ENCODE measurements at places on chromosomes 7 and 10.
A peak's percentile ranks its signal among the peaks of the same experiment; 100 is the strongest.

DNA sequence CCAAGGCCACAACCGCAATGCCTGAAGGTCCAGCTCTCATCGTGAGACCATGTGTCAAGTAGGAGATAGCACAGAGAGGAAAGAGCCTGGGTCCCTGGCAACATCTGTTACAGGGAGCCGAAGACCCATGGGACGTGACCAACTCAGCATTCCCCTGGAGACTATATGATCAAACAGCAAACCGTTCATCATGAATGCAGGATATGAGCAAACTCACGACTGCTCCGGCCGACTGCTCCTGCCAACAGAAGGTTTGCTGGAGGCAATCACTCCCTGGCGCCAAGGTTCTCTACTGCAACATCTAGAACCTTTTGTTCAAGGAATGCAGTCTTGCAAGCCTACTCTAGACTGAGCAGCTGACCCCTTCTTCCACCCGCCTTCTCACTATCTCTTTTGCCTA, 114.3 kb downstream of the ALOX5 start:
- DNase-seq, result no peak

GRCh38 chr7:76091506-76091905, 43.6 kb downstream of the MDH2 start:
- DNase-seq, result no peak

DNA sequence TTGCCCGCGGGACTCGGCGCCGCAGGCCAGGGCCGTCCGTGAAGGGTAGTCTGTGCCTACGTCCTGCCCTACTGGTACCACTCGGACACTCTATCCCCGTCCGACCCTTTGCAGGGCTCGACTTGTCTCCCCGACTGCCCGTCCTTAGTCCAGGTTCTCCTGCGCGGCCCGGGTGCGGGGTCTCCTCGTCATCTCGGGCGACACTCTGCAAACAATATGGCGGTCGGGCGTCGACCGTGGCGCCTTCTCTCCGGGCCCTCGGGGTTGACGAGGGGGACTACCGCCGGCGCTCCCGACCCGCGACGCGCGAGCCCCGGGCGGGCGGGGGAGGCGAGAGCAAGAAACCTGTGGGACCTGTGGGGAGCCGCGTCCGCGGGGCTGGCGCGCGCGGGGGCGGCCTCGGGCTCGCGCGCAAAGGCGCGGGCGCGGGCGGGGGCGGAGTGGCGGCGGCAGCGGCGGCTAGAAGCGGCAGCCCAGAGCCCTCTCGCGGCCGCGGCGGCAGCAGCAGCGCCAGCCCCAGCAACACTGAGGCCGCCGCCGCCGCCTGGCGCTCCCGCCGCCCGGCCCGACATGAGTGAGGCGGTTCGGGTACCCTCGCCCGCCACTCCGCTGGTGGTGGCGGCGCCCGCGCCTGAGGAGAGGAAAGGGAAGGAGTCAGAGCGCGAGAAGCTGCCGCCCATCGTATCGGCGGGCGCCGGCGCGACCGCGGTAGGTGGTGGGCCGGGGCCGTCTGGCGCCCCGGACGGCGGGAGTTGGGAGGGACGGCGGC, at the start of gene HECTD2:
Gene HECTD2, plus strand, starts transcription at position 476 of the 769 bp plus-strand sequence. Its CDS starts 95 bp downstream, at position 571.
- peak; percentile 85 for DNase-seq

GRCh38 chr10:100960251-100960650, 9.1 kb upstream of the SEMA4G start:
- DNase-seq, result no peak

DNA sequence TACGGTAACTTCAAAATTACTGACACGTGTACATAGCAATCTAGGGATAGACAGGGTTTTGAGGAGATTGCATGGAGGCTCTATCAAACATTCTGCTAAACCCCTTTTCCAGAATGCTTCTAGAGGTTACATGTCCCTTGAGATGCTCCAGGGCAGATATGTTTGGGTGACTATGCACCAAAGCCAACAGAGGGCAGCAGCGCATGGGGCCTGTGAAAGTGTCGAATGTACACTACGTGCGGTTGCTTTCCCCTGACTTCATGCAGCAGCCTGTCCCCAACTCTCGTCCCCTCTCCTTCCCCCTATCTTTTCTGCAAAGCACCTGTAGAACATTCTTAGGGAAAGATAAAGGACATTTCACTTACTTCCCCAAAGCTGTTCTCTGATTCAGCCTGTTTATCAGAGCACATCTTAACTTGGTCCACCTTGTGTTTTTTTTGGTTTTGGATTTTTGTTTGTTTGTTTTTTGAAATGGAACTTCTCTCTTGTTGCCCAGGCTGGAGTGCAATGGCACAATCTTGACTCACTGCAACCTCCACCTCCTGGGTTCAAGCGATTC, 90.2 kb downstream of the UBE3C start:
- no peak for DNase-seq

- no peak for DNase-seq
Measured at GRCh38 chr7:102313997-102314780, 27.5 kb downstream of the SH2B2 start.

GRCh38 chr10:124612611-124613498, 131.3 kb downstream of the FAM53B start:
- no peak for DNase-seq

- peak; percentile 19 for DNase-seq
Measured at GRCh38 chr7:155983176-155983815, 171.0 kb upstream of the SHH start.

- DNase-seq, result no peak
Measured at GRCh38 chr7:64775289-64775688, 18.9 kb upstream of the ZNF138 start.

DNA sequence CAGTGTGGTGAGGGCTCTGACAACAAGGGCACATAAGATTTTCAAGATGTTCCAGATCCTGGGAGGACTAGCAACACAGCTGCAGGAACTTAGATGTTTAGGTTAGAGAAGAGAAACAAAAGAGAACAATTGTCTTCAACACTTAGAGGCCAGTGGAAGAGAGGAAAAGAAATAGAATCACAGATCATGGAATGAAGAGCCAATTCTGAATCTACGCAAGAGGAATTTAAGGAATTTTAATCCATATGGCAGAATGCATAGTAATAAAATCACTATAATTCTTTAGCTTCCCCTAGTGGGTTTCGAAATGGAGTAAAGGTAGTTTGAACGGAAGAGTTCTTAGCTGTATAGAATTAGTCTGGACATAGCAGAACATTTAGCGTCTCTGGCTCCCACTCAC, 114.6 kb upstream of the LRRTM3 start:
- no peak for DNase-seq

GRCh38 chr10:60508037-60508436, 118.4 kb upstream of the ANK3 start:
- no peak for DNase-seq

DNA sequence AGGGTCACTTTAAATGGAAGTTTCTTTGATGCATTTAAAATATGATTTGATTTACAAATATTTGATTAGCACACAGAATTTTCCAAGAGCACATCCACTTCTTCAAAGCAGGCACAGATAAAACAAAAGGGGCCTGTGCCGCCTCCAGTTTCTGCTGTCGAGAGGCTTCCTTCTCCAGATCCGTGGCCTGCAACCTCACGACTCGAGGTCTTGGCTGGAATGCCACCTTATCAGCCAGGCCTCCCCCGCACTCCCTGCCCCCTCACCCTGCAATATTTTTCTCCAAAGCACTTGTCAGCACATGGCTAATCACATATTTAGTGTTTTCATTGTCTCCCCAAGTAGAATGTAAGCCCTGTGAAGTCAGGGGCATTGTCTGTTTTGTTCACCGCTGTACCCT, 12.5 kb downstream of the PYROXD2 start:
- DNase-seq, result no peak

GRCh38 chr10:43293677-43294057, 26.8 kb upstream of the RASGEF1A start:
- no peak for DNase-seq

- no peak for DNase-seq
Measured at GRCh38 chr10:93160829-93161228, 87.1 kb downstream of the CYP26A1 start.

GRCh38 chr7:146053492-146053891, 63.1 kb upstream of the CNTNAP2 start:
- no peak for DNase-seq

DNA sequence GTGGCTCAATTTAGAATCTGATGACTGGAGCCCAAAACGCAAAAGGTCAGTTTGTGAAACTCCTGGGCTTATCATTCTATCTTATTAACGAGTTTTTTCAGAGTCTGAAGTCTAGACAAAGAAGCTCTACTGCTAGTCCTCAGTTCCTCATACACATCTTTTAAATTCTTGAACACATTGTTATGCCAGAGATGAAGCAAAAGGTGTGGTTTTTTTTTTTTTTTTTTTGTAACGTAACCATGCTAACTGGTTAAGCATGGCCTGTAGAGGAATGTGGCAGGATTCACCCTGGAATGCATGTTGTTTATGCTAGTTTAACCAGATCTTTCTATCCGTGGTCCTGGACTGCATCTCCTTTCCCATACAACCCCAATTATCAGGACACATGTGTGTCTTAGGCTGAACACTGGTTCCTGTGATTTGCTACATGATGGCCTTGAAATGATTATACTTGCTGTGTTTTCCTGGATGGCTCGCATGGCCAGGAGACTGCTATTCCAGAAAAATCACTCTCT, 79.3 kb upstream of the MDFIC start:
- no peak for DNase-seq

DNA sequence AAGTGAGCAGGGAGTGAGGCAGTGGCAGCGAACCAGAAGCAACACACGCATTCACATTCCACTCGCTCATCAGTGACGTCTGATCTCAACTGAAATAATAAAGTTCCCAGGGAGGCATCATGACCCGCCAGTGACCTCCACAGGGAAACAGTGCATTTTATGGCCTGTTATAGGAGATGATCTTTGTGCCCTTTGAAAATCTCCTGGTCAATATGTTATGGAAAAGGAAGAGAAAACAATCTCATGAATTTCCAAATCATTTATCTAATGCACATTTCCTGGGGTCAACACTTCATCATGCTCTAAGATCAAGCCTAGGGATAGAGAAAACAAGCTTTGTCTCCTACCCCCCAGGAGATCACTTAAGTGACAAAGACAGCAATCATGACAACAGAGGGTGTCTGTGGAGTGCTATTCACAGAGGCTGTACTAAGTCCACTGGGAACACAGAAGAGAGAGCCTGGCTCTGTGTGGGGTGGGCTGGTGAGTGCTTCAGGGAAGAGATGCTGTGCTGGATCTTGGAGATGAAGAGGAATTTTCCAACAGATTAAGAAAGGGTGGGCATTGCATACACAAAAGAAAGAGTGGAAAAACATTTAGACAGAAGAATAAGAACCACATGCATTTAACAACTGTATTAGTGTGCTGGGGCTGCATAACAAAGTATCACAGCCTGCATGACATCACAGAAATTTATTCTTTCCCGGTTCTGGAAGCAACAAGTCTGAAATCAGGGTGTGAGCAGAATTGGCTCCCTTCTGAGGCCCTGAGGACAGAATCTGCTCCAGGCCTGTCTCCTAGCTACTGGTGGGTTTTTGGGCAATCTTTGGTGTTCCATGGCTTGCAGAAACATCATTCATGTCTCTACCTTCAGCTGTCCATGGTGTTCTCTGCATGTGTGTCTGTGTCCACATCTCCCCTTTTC, 613.9 kb upstream of the IGFBP3 start:
- no peak for DNase-seq

DNA sequence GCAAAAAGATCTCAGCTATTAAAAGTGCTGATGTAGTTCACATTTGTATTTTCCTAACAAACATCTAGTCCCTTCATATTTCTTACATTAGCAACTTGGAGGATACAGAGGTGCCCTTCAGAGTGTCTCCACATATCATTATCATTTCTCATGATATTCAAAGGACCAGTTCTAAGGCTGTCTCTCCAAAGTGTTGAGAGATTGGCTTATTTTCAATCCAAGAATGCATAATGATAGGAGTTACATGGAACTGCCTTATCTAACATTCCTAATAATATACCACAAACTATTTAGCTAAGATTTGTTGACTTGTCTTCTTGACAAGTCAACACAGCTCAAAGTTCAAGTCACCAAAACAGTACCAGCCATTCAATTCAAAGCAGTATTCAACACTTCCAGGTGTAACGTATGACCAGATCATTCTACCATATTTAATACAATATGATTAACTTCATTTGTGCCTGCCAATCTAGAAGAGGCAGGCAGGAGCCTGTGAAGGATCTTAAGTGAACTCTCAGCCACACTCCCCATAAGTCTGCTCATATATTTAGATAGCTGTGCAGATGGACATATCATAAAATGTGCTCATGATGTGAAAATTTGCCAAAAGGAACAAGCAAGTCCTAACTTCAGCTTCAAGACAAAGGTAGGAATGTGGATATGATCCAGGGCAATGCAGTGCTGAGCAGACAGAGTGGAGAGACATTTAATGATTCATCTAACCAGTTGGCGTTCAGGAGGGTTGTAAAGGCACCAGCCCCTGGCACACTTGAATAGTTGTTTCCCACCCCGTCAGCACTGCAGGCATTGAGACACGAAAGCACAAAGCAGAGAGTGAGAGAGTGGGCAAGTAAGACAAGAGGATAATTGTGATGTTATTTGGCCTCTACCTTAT, 108.3 kb downstream of the MTERF1 start:
- DNase-seq, result no peak

GRCh38 chr7:82678259-82678658, 234.7 kb upstream of the CACNA2D1 start:
- no peak for DNase-seq

- no peak for DNase-seq
Measured at GRCh38 chr10:51640120-51640819, 59.1 kb downstream of the CSTF2T start.

- no peak for DNase-seq
Measured at GRCh38 chr10:90856261-90856660, 1.6 kb downstream of the HTR7 start.

- DNase-seq, result no peak
Measured at GRCh38 chr7:155683098-155683497, 38.6 kb downstream of the RBM33 start.

DNA sequence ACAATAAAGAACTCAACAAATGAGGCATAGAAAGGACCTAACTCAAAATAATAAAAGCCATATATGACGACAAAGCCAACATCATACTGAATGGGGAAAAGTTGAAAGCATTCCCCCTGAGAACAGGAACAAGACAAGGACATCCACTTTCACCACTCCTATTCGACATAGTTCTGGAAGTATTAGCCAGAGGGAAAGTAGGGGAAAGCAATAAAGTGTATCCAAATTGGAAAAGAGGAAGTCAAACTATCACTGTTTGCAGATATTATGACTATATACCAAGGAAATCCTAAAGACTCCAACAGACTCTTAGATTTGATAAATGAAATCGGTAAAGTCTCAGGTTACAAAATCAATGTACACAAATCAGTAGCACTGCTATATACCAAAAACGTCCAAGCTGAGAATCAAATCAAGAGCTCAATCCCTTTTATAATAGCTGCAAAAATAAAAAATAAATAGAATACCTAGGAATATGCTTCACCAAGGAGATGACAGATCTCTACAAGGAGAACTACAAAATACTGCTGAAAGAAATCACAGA, 4.8 kb downstream of the ANXA7 start:
- DNase-seq, result no peak
